Hepatocyte (in vitro differentiated cells): ENCODE measurements at places on chromosomes 5 and 9. TPM values are rescaled to one million over a fixed set of nuclear protein-coding genes. Genes with fewer than 3 reads are reported as not detected.
A peak's percentile ranks its signal among the peaks of the same experiment; 100 is the strongest.

Gene ASPN
- total RNA-seq: 33.6 and 35.3 TPM in 2 replicates

DNA sequence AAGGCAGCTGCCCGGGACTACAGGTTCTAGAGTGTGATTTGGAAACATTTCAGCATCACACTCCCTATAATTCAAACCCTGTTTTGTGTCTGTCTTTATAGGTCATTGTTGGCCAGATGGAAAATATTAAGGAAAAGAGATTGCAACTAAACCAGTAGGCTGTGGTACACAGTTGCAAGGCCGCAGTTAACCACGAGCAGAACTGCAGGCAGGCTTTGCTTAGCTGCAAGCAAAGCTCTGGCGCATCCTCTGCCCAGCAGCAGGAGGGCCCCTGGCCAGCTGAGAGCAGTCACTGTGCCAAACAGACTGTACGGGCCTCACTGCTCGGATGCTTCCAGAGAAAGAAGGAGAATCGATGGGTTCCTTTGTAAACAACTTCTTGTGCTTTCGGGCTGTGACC is 204.5 kb downstream of the DENND1A start:
- peak; percentile 23 for DNase-seq
- no peak overlapping the region for H3K4me3 ChIP-seq
- H3K4me1 ChIP-seq: no peaks in the 10 kb centered on the region
- no peaks in the 10 kb centered on the region for H3K27me3 ChIP-seq
- no peak overlapping the region for H3K27ac ChIP-seq

Gene RALGPS1
- 22.1 and 22.4 TPM in 2 replicates for total RNA-seq

- peak overlapping the region; percentile 40 for H3K27ac ChIP-seq
- no peak for DNase-seq
- no peak overlapping the region for H3K4me3 ChIP-seq
- H3K4me1 ChIP-seq: peaks cover 54% of the 10 kb centered on the region
- H3K27me3 ChIP-seq: no peaks in the 10 kb centered on the region
Measured at GRCh38 chr9:130448035-130448624, 3.4 kb downstream of the ASS1 start.

GRCh38 chr9:37107701-37108100 is 12.7 kb upstream of the ZCCHC7 start:
- no peaks in the 10 kb centered on the region for H3K27me3 ChIP-seq
- H3K4me3 ChIP-seq: no peak overlapping the region
- no peak for DNase-seq
- H3K4me1 ChIP-seq: no peaks in the 10 kb centered on the region
- no peaks in the 10 kb centered on the region for H3K36me3 ChIP-seq
- H3K27ac ChIP-seq: no peak overlapping the region

- no peak overlapping the region for H3K4me3 ChIP-seq
- H3K27ac ChIP-seq: no peak overlapping the region
- no peaks in the 10 kb centered on the region for H3K27me3 ChIP-seq
- no peaks in the 10 kb centered on the region for H3K36me3 ChIP-seq
Measured at GRCh38 chr5:127567026-127567768, 49.8 kb downstream of the PRRC1 start.

Gene SIMC1
- total RNA-seq: 27.0 and 34.7 TPM in 2 replicates

Gene DHX29
- 30.0 and 32.9 TPM in 2 replicates for total RNA-seq

DNA sequence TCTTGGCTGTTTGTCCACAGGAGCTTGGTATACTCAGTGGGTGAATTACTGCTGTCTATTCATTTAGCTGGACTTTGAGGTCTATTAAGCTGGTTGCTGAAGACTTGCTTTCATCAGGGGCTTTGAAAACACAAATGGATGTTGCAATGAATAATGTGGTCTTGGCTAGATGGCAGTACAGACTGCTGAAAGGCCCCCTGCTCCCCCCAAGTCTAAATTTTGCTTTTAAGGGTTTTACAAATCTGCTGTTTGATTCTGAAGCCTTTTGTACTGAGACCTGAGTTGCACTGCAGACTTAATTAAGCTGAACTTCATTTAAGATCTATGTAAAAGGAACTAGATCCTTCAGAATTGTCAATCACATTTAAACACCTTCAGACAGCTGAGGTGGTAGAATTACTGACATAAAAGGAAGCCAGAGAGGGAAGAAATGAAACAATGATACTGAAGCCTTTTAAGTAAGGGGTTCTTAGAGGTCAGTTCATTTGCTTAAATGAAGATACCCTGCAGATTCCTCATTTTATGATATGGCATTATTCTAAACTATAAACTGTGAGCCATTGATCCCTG is 37.3 kb downstream of the KCTD16 start:
- no peaks in the 10 kb centered on the region for H3K27me3 ChIP-seq
- H3K4me3 ChIP-seq: peak overlapping the region; percentile 3
- no peak for DNase-seq
- H3K36me3 ChIP-seq: no peaks in the 10 kb centered on the region
- H3K4me1 ChIP-seq: peaks cover 9% of the 10 kb centered on the region

Gene ANKH
- 23.6 and 29.9 TPM in 2 replicates for total RNA-seq

- H3K4me1 ChIP-seq: peaks cover 33% of the 10 kb centered on the region
- no peaks in the 10 kb centered on the region for H3K27me3 ChIP-seq
- no peak overlapping the region for H3K4me3 ChIP-seq
- peak overlapping the region; percentile 94 for H3K27ac ChIP-seq
- DNase-seq: peak; percentile 69
- no peaks in the 10 kb centered on the region for H3K36me3 ChIP-seq
Measured at GRCh38 chr9:134215699-134216448, 51.5 kb upstream of the RNU6ATAC start.

GRCh38 chr5:67976891-67977601 is 238.5 kb upstream of the PIK3R1 start:
- H3K4me3 ChIP-seq: no peak overlapping the region
- no peak for DNase-seq
- H3K27ac ChIP-seq: no peak overlapping the region
- H3K36me3 ChIP-seq: no peaks in the 10 kb centered on the region

DNA sequence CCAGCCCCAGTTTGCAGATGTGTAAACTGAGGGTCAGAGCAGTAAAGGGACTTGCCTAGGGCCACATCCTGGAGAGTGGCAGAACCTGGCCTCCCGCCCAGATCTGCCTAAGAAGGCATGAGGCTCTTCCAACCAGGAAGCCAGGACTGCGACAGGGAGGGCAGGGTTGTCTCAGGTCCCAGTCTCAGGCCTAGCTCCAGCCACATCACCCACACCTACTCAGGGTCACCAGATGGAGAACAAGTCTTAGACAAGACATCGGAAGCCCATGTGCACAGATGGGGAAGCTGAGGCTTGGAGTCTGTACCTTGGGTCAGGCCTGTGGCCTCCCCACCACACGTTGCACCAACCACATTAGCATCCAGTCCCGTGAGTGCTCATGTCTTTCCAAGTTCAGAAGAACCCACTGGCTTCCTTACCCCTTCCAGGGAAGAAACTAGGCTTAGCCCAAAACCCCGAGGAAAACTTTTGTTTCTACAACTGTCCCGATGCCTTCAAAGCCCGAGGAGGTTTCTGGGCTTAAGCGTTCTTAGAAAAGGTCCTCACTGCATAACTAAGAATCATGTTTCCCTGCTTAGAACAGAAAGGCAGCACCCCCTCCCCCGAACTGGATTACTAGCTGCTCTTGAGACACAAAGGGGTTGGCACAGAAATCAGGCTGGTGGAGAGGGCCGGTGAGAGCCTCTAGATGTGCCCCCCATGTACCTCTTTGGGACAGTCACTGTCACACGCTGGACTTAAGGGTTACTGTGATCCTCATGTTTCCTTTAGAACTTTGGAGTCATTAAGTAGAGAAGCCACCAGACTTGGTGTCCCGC is 2.2 kb downstream of the FAM78A start:
- no peak overlapping the region for H3K4me3 ChIP-seq
- H3K36me3 ChIP-seq: no peaks in the 10 kb centered on the region
- no peak for DNase-seq

DNA sequence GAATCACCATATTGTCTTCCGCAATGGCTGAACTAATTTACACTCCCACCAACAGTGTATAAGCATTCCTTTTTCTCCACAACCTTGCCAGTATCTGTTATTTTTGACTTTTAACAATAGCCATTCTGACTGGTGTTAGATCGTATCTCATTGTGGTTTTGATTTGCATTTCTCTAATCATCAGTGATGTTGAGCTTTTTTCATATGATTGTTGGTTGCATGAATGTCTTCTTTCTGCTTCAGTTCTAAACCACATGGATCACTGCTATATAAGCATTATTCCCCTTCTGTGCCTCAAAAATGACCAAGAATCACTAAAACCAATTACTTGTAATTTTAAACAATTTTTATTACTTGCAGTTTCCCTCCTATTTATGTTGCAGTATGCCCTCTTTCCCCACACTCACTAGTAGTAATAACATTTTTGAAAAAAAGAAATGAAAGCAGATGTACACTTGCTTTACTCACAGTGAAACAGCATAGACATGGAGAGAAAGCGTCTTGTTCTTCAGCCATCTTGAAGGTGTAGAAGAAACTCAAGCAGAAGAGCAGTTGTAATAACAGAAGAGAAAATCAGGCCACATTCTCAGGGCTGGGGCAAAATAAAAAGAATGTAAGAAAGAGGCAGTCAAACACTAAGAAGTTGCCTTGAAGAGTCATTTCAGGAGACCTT is 4.5 kb upstream of the TMEM252 start:
- H3K4me1 ChIP-seq: peaks cover 9% of the 10 kb centered on the region
- DNase-seq: no peak
- no peak overlapping the region for H3K4me3 ChIP-seq
- no peak overlapping the region for H3K27ac ChIP-seq

- DNase-seq: no peak
- H3K27ac ChIP-seq: no peak overlapping the region
Measured at GRCh38 chr5:68709239-68709638, 384.6 kb upstream of the SLC30A5 start.

- no peaks in the 10 kb centered on the region for H3K27me3 ChIP-seq
- no peaks in the 10 kb centered on the region for H3K36me3 ChIP-seq
- H3K27ac ChIP-seq: no peak overlapping the region
- H3K4me1 ChIP-seq: peaks cover 7% of the 10 kb centered on the region
Measured at GRCh38 chr9:115415450-115415849, 297.5 kb upstream of the TNC start.

DNA sequence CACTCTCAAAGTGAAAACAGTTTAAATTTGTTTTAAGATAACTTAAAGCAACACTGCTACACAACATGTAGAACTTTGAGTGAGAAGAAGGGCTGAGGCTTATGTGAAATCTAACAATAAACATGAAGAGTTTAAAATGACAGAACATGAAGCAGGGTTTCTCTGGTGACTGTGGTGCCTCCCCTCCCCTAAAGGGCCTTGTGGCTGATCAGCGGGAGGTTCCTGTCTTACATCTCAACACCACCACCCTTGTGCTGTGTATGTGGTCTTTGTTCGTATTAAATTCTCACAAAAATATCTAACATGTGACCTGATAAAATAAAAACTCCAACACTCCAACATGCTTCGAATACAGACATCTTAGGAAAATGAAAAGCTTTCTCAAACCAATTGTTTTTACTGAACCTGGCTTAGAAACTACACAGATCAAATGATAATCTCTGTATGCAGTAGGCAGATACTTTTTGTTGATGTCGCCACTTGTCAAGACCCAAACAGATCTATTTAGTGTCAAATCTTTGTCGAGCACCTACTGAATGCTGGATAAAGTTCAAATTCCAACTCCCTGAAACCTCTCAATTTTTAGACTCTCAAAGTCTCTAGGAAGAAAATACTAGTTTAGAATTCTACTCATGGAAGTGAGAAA is 9.9 kb upstream of the IQGAP2 start:
- H3K4me1 ChIP-seq: peaks cover 6% of the 10 kb centered on the region
- H3K27me3 ChIP-seq: no peaks in the 10 kb centered on the region
- no peak overlapping the region for H3K27ac ChIP-seq

Gene ZNF483
- 4.4 and 4.6 TPM in 2 replicates for total RNA-seq

Gene ECSCR
- total RNA-seq: 0.27 and 2.2 TPM in 2 replicates

DNA sequence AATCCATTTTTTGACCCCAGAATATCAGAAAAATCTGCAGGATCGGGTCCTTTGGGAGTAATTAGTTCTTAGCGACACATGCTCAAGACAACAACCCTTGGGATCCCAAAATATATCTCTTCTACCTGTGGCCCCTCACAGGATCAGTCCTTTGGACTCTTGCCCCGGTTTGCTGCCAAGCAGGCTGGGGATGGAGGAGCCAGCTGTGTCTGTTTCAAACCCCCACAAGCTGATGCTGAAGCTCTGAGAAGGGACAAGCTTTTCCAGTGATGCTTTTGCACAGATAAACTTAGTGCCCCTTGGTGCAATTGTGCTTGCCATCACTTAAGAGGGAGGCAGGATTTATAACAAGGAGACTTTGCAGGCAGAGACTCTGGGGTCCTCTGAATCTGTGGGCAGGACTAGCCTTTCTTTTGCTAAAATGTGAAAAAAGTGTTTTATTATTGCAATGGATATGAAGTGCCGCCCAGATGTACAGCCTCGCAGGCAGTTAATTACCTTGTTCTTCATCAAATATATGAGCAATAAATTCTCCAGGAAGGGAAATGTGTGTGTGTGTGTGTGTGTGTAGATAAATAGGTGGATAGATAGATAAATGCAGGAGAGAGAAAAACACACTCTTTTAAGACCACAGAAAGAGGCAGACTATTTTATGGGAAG is 9.6 kb upstream of the LHX2 start:
- H3K4me3 ChIP-seq: no peak overlapping the region
- DNase-seq: no peak
- peaks cover 93% of the 10 kb centered on the region for H3K27me3 ChIP-seq
- H3K27ac ChIP-seq: no peak overlapping the region
- H3K4me1 ChIP-seq: peaks cover 7% of the 10 kb centered on the region
- H3K36me3 ChIP-seq: no peaks in the 10 kb centered on the region
